ENCODE measurements at places on chromosomes 3 and 15.

DNA sequence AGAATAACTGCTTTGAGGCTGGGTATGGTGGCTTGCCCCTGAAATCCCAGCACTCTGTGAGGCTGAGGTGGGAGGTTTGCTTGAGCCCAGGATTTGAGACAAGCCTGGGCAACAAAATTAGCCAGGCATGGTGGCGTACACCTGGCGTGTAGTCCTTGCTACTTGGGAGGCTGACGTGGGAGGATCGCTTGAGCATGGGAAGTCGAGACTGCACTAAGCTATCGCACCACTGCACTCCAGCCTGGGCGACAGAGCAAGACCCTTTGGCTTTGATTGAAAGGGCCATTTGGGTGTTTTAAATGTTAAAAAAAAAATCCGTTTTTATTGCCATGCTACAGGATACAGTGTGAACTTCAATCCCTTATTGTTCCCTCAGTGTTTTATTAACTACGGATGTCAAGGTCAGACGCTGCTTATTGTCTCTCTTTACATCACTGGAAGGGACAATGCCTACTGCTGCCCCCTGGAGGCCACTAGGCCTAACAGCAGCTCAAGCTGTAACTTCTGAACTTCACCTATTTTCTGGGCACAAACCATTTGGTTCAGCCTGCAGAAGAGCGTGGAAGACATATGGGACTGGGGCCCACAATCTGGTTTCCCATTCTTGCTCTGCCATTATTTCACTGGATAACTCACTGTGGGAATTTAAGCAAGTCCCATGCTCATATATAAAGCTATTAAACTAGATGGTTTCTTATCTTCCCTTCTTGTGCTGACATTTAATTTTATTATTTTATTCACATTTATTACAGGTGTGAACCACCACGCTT lies 15.3 kb upstream of the IREB2 start:
- peak; percentile 63 for DNase-seq

GRCh38 chr15:99345242-99345641 lies 94.0 kb downstream of the LRRC28 start:
- no peak for DNase-seq

GRCh38 chr3:126747768-126748167 lies 43.7 kb downstream of the CHCHD6 start:
- DNase-seq, result no peak

GRCh38 chr3:39404943-39405686 lies 1.4 kb upstream of the RPSA start:
- no peak for DNase-seq

- no peak for DNase-seq
Observed at GRCh38 chr3:156788846-156789245, 37.3 kb upstream of the LEKR1 start.

DNA sequence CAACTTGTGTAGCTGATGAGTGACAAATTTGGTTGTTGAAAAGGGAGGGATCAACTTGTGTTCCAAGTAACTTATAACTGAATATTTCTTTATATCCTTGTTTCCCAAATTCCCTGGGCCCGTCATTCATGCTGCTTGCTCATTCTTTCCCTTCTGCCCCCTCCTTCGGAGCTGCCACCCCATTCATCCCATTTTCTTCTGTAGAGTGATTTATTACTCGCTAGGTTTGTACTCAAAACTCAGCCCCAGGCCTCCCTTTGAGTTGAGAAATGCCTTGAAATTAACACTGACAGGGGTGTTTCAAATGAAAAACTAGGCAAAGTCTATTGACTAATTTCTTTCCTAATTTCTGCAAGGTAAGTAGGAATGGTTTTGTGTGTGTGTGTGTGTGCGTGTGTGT lies 277.4 kb upstream of the SLCO3A1 start:
- no peak for DNase-seq

GRCh38 chr3:4776980-4777581 lies 202.2 kb upstream of the BHLHE40 start:
- no peak for DNase-seq

- peak; percentile 71 for DNase-seq
Observed at GRCh38 chr15:83248151-83249029, 36.1 kb downstream of the BNC1 start.

DNA sequence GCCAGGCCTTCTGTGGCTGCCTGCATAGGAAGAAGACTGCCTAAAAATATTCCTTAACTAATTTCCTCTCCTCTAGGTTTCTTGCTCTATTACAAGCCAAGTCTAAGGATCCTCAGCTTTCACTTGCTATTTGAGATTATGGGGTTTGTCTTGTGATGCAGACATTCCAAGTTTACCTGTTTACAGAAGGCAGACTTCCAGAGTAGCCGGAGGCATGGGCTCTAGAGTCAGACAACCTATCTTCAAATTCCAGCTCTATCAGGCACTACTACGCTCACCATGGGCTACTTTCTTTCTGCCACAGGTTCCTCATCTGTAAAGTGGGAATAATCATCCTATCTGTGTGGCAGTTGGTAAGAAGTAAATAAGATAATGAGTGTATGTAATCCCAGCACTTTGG lies 95.6 kb upstream of the BCL6 start:
- DNase-seq, result no peak

GRCh38 chr3:53788038-53788437 lies 58.2 kb downstream of the CHDH start:
- no peak for DNase-seq

GRCh38 chr3:7285505-7285904 lies 424.6 kb downstream of the GRM7 start:
- no peak for DNase-seq

GRCh38 chr3:161540594-161540993 lies 44.0 kb downstream of the OTOL1 start:
- no peak for DNase-seq

- peak; percentile 24 for DNase-seq
Observed at GRCh38 chr3:52682016-52682415, 3.7 kb downstream of the PBRM1 start.

DNA sequence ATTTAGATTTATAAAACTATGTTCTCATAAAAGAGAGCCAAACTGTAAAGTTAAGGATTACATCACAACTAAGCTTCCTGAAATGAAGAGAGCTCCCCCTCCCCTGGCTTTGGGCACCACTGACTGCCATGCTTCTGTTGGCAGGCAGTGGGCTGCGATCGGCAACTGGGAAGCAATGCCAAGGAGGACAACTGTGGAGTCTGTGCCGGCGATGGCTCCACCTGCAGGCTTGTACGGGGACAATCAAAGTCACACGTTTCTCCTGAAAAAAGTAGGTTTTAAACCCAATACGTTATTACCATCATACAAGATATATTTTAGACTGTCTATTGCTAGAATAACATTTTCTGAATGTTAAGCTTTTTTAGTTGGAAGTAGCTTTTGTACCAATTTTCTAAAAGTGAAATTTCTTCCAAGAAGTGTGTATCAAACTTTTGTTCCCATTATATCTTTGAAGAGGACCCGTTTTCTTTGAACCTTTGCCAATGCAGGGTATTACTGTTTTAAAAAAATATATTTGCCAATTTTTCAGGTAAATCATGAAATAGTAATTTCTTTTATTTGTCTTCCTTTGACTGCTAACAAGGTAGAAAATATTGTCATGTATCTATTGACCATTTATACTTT lies 184.1 kb downstream of the ADAMTSL3 start:
- peak; percentile 20 for DNase-seq

- no peak for DNase-seq
Observed at GRCh38 chr15:42070279-42070975, 23.9 kb downstream of the PLA2G4D start.

DNA sequence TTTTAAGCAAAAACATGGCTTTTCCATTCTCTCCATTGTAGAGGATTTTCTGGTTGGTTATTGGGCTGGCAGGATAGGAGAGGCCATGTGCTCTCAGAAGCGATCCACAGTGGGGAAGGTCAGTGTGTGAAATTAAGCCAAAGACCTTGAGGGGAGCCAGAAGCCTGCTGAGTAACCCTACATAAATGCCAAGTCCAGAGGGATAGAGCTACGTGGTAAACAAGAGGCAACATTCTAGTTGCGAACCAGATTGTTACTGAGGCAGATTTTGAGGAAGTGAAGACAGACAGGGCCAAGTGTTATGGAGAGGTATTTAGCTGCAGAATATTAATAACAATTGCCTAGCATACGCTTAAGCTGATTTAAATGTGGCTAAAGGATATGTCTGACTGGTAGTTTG lies 592.8 kb upstream of the GBE1 start:
- DNase-seq, result no peak

GRCh38 chr15:81274255-81274654 lies 49.7 kb downstream of the STARD5 start:
- no peak for DNase-seq

DNA sequence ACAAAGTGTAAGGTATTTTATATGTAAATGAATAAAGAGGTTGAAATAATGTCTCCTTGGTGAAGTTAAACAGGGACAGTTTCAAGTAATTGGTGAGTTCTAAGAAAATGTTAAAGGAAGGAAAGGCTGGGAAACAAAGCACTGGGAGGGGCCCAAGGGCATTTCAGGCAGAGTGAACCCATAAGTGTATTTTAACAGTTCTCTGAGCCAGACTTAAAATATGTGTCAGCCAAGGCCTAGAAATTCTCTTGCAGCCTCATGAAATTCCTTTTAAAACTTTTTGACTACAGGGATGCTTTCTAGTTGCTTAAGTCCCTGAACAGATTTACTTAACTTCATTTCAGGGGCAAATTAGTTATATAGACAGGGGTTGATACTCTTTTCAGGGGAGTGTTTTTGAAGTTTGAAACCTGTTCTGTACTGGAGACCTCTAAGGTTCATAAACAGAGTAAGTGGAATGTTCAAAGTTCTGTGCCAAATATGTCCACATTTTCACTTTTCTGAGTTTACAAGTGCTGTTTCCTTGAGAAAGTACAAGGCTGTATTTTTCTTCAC lies 77.6 kb downstream of the GALK2 start:
- no peak for DNase-seq

- no peak for DNase-seq
Observed at GRCh38 chr3:179401561-179401960, 49.7 kb downstream of the GNB4 start.

GRCh38 chr3:187986514-187986934 lies 167.4 kb upstream of the LPP start:
- no peak for DNase-seq

GRCh38 chr3:58441514-58442450 lies 8.2 kb upstream of the PDHB start:
- no peak for DNase-seq

DNA sequence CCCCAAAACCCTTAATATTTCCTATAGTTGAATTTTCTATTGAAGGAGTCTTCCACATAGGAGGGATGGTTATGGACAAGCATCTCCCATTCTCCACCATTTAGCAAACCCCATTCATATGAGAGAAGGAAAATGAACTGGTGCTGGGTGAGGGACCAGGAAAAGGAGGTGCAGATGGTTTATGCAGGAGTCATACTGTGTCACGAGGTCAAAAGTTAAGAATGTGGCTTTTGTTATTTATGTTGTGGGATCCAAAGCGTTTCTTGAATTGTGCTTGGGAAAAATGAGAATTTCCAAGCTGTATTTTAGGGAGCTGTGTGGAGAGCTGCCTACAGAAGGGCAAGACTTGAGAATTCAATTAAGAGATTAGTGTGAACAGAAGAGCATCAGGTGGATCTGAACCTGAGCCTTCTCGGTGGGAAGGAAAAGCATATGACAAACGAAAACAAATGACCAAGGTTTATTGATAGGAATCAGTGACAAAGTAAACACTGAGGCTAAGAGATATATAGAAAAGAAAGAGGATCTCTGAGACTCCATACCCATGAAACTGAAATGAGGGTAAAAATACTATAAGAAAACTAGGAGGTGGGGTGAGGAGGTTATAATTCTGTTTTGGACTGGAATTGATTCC lies 473.3 kb upstream of the NR2F2 start:
- no peak for DNase-seq

DNA sequence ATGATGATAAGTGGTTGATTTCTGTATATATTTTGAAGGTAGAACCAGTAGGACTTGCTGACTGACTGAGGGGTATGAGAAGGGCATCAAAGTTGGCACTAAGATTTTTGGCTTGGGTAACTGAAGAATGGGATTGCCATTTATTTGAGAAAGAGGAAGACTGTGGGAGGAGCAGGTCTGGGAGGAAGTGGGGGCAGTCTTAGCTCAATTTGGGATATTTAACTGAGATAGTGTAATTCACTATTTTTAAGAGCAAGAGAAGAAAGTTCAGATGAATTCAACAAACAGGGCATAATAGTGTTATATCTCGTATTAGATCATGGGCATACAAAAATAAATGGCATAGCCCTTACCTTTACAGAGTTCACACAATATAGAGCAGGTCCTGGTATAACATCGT lies 1.7 kb downstream of the BUB1B start:
- DNase-seq, result no peak

GRCh38 chr15:90873998-90874605 lies 5.7 kb downstream of the FURIN start:
- DNase-seq, result no peak

- no peak for DNase-seq
Observed at GRCh38 chr3:27340534-27340933, 28.6 kb downstream of the NEK10 start.

- no peak for DNase-seq
Observed at GRCh38 chr3:11739706-11740105, 96.0 kb upstream of the VGLL4 start.

DNA sequence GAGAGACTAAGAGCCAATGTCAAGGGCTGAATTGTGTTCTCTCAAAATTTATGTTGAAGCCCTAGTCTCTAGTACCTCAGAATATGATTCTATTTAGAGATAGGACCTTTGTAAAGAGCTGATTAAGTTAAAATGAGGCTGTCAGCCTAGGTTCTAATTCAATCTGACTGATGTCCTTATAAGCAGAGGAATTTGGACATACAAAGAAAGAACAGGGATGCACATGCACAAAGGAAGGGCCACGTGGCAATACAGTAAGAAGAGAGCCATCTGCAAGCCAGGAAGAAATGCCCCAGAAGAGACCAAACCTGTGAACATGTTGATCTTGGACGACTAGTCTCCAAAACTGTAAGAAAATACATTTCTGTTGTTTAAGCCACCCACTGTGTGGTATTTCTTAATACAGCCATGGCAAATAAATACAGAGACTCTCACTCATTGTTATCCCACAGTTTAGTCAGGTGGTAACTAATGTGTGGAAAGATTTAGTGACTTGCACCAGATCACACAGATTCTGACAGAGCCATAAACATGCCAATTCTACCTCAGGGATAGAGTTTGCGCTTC lies 652.2 kb downstream of the NAALADL2 start:
- no peak for DNase-seq

GRCh38 chr15:87573534-87573933 lies 683.0 kb downstream of the NTRK3 start:
- no peak for DNase-seq

Measured in renal pelvis (tissue), 12 donors.